ENCODE measurements at places on chromosomes 1 and 21. TPM values are rescaled to one million over a fixed set of nuclear protein-coding genes. Genes with fewer than 3 reads are reported as not detected.

- no peak for DNase-seq
- H3K4me3 ChIP-seq: no peak overlapping the region
- H3K36me3 ChIP-seq: no peaks in the 10 kb centered on the region
- H3K27me3 ChIP-seq: no peaks in the 10 kb centered on the region
- no peak overlapping the region for H3K27ac ChIP-seq
- H3K4me1 ChIP-seq: no peaks in the 10 kb centered on the region
Observed at GRCh38 chr1:3767328-3767925, 5.1 kb upstream of the SMIM1 start.

GRCh38 chr1:160085686-160086455 is 4.5 kb downstream of the KCNJ9 start:
- no peaks in the 10 kb centered on the region for H3K4me1 ChIP-seq
- H3K27ac ChIP-seq: no peak overlapping the region
- no peaks in the 10 kb centered on the region for H3K27me3 ChIP-seq
- no peak overlapping the region for H3K4me3 ChIP-seq
- H3K36me3 ChIP-seq: no peaks in the 10 kb centered on the region

GRCh38 chr21:44726826-44727225 is 15.5 kb upstream of the TSPEAR start:
- H3K27me3 ChIP-seq: no peaks in the 10 kb centered on the region
- no peak overlapping the region for H3K27ac ChIP-seq
- no peaks in the 10 kb centered on the region for H3K4me1 ChIP-seq
- H3K36me3 ChIP-seq: no peaks in the 10 kb centered on the region

DNA sequence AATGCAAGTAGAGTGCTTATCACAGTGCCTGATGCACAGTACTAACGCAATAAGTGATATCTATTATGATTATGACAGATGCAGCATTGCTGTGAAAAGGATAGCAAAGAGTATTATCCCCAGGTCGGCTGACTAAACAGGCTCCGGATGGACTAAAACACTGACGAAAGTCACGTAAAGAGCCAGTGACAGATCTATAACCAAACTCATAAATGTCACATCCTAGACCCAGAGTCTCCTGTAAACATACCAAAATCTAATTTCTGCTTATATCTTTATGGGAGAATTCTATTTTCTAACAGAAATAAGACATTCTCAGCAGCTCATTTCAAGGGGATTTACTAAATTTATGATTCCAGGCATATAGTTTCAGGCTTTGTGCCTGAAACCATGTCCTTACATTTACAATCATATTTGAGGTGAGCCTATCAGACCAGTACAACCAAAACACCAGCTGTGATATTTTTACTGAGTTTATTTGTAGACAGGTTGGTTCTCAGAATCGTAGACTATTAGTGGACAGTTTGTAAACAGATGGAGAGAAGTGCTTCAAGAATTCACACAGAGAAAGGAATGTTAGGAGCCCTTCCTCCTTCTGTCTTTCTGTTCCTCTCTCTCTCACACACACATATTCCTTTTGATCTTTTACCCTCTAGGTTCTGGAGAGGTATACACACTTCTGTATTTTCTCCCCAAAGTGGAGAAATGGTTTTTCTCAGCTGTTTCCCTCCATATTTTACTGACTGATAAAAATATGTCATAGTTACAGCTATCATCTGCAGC is 52.4 kb upstream of the WDR26 start:
- no peak overlapping the region for H3K4me3 ChIP-seq
- no peak overlapping the region for H3K27ac ChIP-seq
- H3K4me1 ChIP-seq: no peaks in the 10 kb centered on the region
- no peak for DNase-seq
- no peaks in the 10 kb centered on the region for H3K27me3 ChIP-seq
- no peaks in the 10 kb centered on the region for H3K36me3 ChIP-seq

GRCh38 chr1:165988275-165988674 is 160.9 kb downstream of the UCK2 start:
- H3K27ac ChIP-seq: no peak overlapping the region
- no peak overlapping the region for H3K4me3 ChIP-seq
- no peaks in the 10 kb centered on the region for H3K4me1 ChIP-seq
- DNase-seq: no peak

BEND5 gene
- total RNA-seq: not detected

DNA sequence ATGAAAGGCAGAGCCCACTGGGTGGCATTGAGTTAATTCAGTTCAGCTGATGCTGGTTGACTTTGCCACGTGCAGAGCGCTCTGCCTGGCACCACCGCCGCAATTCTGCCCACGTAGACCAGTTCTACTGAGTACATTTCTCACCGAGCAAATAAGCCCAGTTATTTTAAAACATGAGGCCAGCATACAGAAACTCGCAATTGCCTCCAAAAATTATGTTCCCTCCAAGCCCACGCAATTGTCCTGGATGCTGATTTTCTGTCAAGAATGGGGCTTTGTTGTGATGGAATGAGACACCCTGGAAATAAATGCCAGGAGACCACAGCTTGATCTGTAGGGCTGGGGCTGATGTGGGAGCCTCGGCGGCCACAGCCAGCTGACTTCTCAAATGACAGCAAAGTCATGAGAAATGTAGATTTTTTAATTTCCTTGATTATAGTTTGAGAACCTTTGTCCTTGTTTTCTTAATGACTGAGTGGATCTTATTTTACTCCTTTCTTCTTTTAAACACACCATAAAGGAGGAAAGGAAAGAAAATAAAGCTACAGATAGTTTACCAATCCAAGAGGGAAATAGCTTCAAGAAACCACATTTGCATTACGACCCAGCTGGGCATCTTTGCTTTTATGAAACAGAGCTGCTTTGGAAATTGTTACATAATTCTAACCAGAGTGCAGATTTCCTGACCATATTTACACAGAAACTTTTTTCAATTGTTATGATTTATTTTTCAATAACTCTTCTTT is 11.6 kb upstream of the PARP1 start:
- H3K4me1 ChIP-seq: no peaks in the 10 kb centered on the region
- no peak overlapping the region for H3K4me3 ChIP-seq
- H3K27me3 ChIP-seq: no peaks in the 10 kb centered on the region
- no peak overlapping the region for H3K27ac ChIP-seq

GRCh38 chr1:171507435-171507834 is 22.1 kb downstream of the PRRC2C start:
- no peaks in the 10 kb centered on the region for H3K4me1 ChIP-seq
- DNase-seq: no peak
- no peaks in the 10 kb centered on the region for H3K36me3 ChIP-seq
- no peak overlapping the region for H3K4me3 ChIP-seq
- no peaks in the 10 kb centered on the region for H3K27me3 ChIP-seq

DNA sequence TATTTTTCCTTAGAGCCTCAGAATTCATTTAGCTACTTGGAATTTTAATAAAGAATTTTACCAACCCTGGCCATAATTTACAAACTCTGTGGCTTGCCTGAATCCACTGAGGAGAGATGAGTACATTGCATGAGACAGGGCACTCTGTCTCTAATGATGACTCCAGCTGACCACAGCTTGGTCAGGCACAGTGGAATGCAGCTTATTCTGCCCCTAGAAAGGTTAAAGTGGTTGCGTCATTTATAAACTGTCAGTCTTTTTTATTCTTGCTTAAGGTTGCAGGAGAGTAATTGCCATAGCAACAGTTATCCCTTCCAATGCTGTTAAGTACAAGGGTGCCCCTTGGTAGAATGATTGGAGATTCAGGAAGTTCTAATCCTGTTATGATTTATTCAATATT is 28.3 kb downstream of the PDE4B start:
- H3K27me3 ChIP-seq: no peaks in the 10 kb centered on the region
- no peak overlapping the region for H3K27ac ChIP-seq
- DNase-seq: no peak
- no peaks in the 10 kb centered on the region for H3K4me1 ChIP-seq
- no peak overlapping the region for H3K4me3 ChIP-seq

LHX8 gene
- total RNA-seq: not detected

CKS1B gene
- 47.1 TPM for total RNA-seq

Data from right lobe of liver (tissue), 6 donors.